ENCODE measurements at places on chromosomes 3 and 15.
A peak's percentile ranks its signal among the peaks of the same experiment; 100 is the strongest.

- DNase-seq: no peak
These were observed 135.5 kb downstream of the CNTN6 start for GRCh38 chr3:1228289-1228688.

DNA sequence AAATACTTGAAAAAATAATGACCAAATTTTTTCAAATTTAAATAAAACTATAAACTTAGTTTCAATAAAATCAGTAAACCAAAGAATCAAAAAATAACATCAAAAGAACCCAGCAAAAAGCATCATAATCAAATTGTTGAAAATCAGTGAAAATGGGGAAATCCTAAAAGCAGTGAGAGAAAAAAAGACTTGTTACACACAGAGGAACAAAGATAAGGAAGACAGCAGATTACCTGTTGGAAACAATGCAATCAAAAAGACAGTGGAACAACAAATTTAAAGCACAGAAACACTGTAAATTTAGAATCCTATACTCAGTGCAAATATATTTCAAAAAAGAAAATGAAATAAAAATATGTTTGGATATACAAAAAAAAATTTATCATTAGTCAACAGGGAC lies 156.2 kb upstream of the LMCD1 start:
- DNase-seq: no peak

- DNase-seq: no peak
These were observed 27.3 kb upstream of the ABI3BP start for GRCh38 chr3:101020351-101021015.

- DNase-seq: no peak
These were observed 11.2 kb downstream of the SLCO3A1 start for GRCh38 chr15:91864664-91865063.

GRCh38 chr3:126023390-126023789 lies 54.4 kb downstream of the ROPN1B start:
- DNase-seq: no peak

DNA sequence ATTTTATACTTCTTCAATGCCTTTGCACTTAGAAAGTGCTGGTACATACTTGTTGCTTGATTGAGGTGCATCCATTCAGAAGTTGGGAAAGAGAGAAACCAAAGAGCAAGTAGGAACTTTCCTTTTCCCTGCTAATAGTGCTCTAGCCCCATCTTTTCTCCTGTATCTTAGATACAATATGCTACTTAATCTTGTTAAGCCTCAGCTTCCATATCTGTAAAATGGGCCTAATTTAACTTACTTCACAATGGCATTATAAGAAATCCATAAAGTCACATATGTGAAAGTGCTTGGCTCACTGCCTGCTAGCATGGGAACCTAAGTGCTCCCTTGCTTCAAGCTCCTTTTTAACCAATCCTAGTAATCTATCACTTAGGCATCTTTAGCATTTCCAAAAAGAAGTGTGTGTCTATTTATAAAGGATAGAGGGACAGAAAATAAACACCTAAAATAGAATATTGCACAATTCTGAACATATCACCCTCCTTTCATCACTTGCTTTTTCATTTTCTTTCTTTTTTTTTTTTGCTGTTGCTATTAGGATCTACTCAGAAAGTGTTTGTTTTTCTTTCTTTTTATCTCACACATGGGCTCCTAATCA lies 28.1 kb downstream of the KCNAB1 start:
- DNase-seq: no peak

DNA sequence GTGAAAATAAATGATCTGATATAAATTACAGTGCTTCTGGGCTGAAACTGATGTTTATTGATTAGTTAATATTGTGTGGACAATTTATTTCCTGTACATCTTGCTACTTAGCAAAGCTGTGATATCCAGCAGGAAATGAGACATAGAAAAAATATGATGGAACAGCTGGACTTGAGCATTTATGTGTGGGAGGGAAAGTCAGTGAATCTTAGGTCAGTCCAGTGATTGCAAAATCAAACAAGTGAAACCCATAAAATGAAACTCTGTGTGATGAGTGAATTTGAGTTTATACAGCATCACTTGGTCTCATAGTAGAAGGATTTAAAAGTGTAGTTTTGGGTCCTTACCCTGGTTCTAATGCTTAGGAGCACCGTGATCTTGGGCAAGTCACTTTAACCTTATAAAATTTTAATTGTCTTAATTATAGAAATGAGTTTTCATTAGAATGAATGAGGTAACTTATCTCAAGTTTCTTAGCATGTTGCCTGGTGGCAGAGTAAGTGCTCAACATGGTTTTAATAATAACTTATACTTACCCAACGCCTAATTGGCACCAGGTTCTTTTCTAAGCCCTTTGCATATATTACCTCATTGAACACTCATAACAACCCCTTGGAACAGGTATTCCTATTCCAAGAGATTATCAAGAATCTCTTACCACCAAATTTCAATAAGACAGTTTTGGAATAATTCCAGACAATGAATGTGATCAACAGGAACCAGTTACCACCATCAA lies 194.6 kb downstream of the ADAMTSL3 start:
- DNase-seq: peak; percentile 83

DNA sequence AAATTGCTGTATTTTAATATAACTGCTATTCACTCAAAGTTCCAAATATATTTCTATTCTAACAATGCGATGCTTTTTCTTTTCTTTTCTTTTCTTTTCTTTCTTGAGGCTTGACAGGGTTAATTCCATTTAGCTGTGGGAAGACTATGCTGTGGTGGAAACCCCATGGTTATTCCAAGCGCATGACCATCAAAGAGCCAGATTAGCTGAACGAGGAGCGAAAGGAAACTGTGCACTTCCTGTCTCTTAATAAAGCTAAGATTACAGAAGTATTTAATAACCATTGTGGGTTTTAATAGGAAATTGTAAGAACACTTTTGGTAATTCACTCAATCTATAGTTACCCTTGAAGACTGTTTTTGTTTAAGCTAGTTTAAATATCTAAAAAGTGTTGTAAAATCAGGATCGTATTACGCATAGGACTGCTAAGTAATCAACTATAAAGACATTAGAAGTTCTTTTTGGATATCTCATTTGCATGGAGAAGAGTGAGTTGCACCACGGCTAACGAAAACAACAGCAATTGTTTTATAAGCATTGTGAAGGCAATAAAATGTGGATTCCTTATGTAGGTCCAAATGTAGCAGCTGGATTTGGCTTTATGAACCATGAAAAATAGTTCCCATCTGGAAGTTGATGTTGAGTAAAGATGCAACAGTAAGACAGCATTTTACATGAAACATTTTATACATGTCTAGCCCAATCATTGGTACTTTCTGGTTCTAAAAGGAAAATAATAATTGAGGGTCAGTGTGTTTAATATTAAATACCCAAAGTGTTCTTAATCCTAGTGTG lies 105.4 kb downstream of the ZIC1 start:
- no peak for DNase-seq

GRCh38 chr3:64552160-64552559 lies 135.6 kb downstream of the ADAMTS9 start:
- DNase-seq: no peak

- no peak for DNase-seq
These were observed 32.8 kb upstream of the ST3GAL6 start for GRCh38 chr3:98730338-98730737.

- no peak for DNase-seq
These were observed 40.3 kb downstream of the SLC6A20 start for GRCh38 chr3:45756055-45756454.

- DNase-seq: no peak
These were observed 209.7 kb downstream of the WDR72 start for GRCh38 chr15:53549697-53550305.

GRCh38 chr3:127690823-127691452 lies 18.2 kb downstream of the ABTB1 start:
- no peak for DNase-seq

DNA sequence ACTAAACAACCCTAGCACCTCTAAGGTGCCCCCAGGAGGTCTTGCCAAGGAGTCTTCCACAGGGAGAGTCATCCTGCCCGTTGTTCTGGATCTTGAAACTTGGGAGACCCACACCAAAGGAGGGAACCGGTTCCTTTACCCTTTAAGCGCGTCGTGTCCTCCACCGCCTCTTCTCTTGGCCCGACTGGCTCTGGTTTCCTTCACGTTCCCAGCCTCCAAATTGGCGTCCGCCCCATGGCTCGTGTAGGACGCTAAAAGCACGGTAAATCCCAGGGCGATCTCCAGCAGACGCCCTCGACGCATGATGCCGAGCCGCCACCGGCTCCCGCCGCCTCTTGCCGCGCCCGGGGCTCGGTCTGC lies 1.1 kb downstream of the FBN1 start:
- DNase-seq: no peak

GRCh38 chr3:52248816-52249547 lies 3.4 kb downstream of the PPM1M start:
- no peak for DNase-seq

DNA sequence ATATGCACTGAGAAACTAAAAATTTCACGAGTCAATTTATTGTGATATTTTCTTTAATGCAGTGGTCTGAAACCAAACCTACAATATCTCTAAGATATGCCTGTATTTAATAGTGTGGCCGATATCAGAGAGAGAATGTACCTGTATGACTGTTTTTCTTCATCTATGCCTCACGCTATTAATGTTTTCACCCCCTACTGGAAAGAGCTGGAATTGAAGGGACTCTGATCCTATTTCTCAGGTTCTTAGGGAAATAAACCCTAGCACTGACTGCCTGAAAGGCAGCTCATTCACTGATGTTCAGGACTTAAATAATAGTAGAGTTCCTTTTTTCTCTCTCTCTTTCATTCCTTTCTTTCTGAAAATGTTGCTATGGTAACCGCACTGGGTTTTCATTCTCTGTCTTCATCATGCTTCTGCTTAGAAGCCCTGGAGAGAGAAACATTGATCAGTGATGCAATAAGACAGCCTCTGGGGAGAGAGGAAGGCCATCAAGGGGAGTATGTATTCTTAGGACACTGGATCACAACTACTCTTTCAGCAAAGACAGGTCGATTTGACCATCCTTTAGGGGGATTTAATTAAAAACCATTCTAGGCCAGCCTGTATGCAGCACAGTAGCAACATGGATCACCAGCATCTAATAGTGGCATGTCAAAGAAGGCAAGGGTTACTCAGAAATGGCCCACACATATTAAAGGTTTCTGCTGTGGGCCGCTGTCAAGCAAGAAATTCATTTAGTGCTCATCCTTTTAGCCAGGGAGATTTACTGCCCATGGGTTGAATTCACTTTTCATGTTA lies 1135.7 kb downstream of the IGSF11 start:
- no peak for DNase-seq

GRCh38 chr15:25936004-25936403 lies 72.9 kb upstream of the ATP10A start:
- no peak for DNase-seq

GRCh38 chr15:44029003-44029402 lies 166.1 kb downstream of the FRMD5 start:
- DNase-seq: no peak

GRCh38 chr15:20351448-20351971 lies 190.1 kb downstream of the GOLGA6L6 start:
- DNase-seq: no peak

GRCh38 chr3:146972726-146973125 lies 367.6 kb upstream of the PLSCR5 start:
- DNase-seq: no peak

- no peak for DNase-seq
These were observed 42.6 kb upstream of the TMCO5A start for GRCh38 chr15:37891766-37892368.

DNA sequence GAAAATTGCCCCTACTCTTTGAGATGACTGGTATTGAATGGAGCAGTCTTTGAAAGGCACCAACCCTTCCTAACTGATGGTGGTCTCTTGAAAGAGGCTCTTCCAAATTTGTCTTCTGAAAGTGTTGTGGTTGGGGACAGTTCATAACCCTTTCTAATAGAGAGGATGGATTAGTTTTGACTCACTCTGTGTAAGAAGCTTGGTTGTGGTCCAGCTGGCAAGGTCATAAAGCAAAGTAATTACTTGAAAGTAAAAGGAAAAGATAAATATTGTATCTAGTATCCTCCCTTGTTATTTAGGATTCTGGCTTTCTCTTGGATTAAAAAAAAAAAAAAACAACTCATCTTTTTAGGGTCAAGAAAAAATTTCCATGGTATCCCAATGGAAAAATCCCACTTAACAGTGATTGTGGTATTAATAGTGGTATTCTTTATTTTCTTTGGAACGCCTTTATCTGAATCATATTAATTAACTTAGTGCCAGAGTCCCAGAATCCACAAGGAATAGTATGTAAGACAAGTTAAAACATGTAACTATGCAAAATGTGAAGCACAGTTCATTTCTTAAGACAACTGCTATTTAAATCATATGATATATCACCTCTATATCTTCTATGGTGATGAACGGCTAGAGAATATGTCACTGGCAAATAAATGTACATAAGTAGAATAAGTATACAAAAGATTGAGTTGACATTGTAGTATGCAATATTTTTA lies 469.3 kb upstream of the CDIN1 start:
- DNase-seq: no peak

DNA sequence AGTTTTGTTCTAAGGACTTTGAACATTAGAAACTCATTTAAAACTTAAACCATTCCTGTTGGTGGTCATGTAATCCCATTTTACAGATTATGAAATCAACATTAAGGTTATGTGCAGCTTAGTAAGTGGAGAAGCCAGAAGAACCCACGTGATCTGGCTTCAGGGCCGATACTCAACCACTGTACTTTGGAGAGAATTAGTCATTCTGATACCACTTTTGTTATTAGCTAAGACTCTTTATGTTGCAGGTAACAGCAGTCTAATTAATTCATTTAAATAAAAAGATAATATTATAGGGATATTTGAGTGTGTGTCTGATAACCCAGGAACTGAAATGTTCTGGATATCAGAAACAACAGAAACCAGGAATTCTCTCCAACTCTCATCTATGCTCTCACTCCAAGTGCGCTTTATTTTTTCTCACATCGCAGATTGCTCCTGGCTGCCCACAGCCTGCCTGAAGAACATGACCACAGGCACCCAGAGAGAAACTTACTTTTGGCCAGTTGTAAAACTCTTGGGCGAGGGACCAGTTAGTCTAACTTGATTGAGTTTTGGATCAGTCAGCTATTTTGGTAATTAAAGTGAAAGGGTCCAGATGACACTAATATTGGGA lies 25.2 kb downstream of the UBE2E1 start:
- no peak for DNase-seq

- no peak for DNase-seq
These were observed 90.5 kb downstream of the CCNL1 start for GRCh38 chr3:157069406-157069805.

DNA sequence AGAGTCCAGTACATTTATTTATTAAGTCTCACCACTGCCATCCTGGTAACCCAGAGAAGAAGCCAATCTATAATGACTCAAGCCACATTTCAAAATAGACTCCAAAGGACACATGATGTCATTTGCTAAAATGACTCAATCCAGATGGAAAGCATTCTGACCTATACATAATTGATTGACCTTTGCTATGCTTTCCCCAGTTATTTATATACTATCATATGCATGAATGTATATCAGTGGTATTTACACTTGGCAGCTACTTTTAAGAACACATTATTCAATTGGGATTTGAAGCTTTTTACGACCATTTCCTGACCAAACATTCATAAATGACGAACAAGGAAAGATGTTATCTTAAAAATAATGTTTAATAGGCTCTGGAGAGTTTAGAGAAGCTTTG lies 297.2 kb downstream of the FHIT start:
- DNase-seq: peak; percentile 85

- DNase-seq: no peak
These were observed 33.9 kb upstream of the C15orf39 start for GRCh38 chr15:75167588-75168350.
